A549 treated with Hydrocortisone at 1 μM for 4 hours (cell line): ENCODE measurements at places on chromosomes 4 and X. TPM values are rescaled to one million over a fixed set of nuclear protein-coding genes. Genes with fewer than 3 reads are reported as not detected.

The TCEAL6 gene
- not detected in 5 replicates for total RNA-seq

The MAOB gene
- total RNA-seq, result 0.14 to 0.21 TPM (median 0.14 TPM) in 5 replicates

The ETDA gene
- total RNA-seq, result not detected in 5 replicates

The F8A2 gene
- not detected in 5 replicates for total RNA-seq

The TSPAN7 gene
- 2.4 to 3.1 TPM (median 2.8 TPM) in 5 replicates for total RNA-seq

The CPEB2 gene
- total RNA-seq, result 5.9 to 8.2 TPM (median 6.7 TPM) in 5 replicates

The SPANXN3 gene
- not detected in 5 replicates for total RNA-seq

The ZNF732 gene
- not detected in 5 replicates for total RNA-seq

The CLGN gene
- 4.6 to 6.6 TPM (median 5.2 TPM) in 5 replicates for total RNA-seq

The NCAPG gene
- 22.3 to 29.6 TPM (median 27.4 TPM) in 5 replicates for total RNA-seq

The STATH gene
- total RNA-seq, result not detected in 5 replicates

The IL1RAPL1 gene
- total RNA-seq, result not detected in 5 replicates

The SCARB2 gene
- total RNA-seq, result 43.5 to 60.2 TPM (median 53.8 TPM) in 5 replicates

The TMEM271 gene
- total RNA-seq, result not detected in 5 replicates

The SCD5 gene
- 6.2 to 8.1 TPM (median 6.6 TPM) in 5 replicates for total RNA-seq

The MTNR1A gene
- 0.33 to 0.60 TPM (median 0.43 TPM) in 5 replicates for total RNA-seq

The NUP62CL gene
- 13.4 to 17.9 TPM (median 13.9 TPM) in 5 replicates for total RNA-seq

The AFP gene
- total RNA-seq, result 1.5 to 4.3 TPM (median 2.3 TPM) in 5 replicates

The NIPAL1 gene
- 0.45 to 0.77 TPM (median 0.62 TPM) in 5 replicates for total RNA-seq

The PAGE1 gene
- total RNA-seq, result 0.29 TPM in 1 of 5 replicates, not detected in the others
